GOT3 (cell line): ENCODE measurements at places on chromosomes 4 and X.

DNA sequence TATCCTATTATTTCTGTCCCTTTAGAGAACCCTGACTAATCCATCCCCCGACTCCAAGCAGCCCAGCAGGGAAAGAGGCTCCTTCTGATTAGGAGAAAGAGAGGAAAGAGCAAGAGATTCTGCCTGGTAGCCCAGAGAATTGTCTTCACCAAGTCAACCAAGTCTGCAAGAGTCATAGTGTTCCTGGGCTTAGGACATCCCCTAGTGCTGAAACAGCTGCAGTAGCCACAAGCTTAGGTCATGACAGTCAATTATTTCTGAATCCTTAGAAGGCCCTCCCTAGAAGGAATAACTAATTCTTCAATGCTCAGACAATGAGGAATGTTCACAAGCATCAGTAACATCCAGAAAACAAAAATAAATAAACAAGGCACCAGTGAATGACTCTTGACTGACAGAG lies 480.3 kb upstream of the GRIA3 start:
- no peak for DNase-seq

GRCh38 chr4:83568062-83568461 lies 32.2 kb downstream of the GPAT3 start:
- DNase-seq, result no peak

DNA sequence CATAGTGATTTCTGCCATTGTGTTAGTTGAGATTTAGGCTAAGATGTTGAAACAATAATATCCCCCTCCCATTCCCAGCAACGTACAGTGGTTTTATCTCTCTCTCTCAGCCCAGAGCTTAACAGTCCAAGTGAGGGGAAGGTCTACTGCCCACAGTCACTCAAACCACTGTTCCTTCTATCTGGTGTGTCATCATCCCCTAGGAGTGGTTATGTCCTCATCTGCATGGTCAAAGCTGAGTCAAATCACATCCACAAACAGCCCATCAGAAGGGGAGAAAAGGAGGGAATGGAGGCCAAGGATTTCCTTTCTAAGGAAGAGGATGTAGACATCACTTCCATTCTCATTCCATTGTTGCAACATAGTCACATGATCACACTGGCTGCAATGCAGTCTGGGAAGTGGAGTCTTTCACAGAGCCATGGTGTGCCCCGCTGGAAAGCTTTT lies 42.8 kb upstream of the CHRNA9 start:
- DNase-seq, result no peak

- no peak for DNase-seq
Measured at GRCh38 chr4:54165011-54165410, 64.1 kb upstream of the PDGFRA start.

DNA sequence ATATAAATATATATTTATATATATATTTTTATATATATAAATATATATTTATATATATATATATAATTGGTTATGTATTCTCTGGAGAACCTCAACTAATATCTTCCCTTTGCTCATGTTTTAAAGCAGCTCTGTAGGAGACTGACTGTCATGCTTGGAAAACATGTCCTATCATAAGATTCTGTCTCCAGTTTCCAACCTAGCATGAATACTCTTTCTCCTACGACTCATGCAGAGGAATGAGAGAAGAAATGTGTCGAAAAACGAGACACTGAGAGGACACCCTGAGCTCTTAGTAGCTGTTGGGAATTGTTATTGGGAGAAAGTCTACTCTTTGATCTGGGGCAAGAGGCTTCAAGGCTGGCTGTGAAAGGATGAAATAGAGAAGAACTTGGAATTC lies 166.5 kb upstream of the SLIT2 start:
- no peak for DNase-seq

GRCh38 chr4:41865306-41865980 lies 69.8 kb upstream of the TMEM33 start:
- DNase-seq, result no peak

GRCh38 chrX:37754516-37754915 lies 25.3 kb upstream of the CYBB start:
- no peak for DNase-seq

- DNase-seq, result no peak
Measured at GRCh38 chr4:170666909-170667308, 577.2 kb upstream of the AADAT start.

DNA sequence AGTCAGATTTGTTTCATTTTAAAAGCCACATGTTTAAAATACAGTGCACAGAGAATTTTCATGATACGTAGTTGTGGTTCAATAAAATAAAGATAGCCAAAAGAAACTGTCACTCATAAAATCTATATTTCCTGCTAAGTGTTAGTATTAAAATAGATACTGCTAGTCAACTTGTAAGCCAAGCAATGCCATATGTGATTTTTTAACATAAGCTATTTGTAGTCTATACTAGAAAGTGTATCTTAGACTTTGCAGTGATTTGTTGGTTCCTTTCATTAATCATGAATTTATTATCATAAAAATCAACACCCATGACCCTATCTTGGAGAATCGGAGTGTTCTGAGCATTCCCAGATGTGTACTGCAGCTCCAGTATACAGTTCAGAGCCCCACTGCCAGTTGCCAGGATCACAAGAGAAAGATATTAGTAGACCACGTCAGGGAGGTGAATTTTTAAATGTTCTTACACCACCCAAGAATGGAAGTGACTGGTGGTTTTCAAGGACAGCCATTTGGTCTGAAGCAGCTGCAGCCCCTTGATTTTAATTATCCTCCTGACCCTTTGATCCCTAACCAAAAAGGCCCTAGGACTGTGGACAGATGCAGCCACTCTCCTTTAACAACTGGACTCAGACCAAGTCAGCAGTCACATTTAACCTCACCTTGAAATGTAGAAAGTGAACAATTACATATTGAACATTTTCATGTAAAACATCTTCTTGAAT lies 163.1 kb downstream of the PALLD start:
- no peak for DNase-seq

DNA sequence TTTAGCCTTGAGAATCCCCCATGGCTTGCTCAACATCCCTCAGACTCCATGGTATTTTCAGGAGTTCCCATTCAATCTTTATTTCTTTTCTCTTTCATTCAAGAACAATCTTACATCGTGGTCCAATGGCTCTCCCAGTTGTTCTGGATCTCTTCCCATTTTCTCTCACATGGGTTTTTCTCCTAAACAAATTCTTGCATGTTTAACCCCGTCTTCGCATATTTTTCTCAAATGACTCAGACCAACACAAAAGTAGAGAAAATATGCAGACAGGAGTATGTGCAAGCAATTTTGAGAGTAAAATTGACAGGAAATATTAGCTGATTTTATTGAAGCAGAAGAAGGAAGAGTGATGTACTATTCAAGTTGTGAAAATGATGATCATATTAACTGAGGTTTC lies 396.4 kb upstream of the TRAM1L1 start:
- DNase-seq, result no peak

DNA sequence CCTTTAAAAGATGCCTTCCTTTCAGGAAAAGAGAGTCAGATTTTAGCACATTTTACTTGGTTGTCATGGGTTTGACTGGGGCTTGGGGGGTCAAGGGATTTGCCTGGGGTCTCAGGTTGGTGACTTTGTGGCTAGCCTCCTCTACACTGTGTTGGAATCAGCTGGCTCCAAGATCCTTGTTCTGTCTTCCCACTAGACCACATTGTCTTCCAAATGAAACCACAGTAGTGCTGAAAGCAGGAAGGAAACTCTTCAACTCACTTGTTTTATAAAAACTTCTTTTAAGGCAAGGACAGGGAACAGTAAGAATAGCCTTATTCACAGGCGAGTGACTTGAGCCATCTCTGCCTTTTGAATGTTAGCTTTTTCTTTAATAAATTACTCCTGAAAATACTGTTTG lies 37.0 kb upstream of the OTUD4 start:
- DNase-seq, result no peak

GRCh38 chr4:66849596-66849995 lies 695.7 kb downstream of the CENPC start:
- DNase-seq, result no peak

DNA sequence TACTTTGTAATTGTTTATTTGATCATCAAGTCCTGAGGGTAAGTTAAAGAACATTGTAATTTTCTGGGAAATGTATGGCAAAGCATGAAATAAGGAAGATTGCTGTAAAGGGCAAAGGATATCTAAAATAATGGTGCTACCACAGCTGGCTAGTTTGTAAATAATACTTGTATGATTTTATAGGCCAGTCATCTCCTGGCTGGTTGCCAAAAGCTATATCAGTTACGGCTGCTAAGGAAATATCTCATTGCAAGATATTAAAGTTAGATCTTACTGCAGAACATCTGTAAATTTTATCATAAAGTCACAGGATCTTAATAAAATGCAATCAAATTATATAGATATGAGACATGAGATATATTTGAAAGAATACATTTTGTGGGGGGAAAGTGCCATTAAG lies 150.8 kb upstream of the CXCL13 start:
- no peak for DNase-seq

DNA sequence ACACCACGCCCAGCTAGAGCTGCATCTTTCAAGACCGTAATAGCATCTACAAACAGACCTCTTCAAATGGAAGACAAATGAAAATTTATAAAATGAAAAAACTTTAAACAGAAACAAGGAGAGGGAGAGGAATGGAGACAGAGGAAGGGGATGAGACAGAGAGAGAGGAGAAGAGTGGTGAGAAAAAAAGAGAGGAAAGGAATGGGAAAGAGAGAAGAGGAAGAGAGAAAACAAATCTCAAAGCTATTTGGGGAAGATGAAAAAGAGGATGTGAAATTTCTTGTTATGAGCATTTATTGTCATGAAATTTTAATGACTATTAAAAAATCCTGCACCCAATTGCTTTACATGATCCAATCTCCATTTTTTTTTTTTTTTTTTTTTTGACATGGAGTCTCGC lies 726.9 kb downstream of the GRID2 start:
- no peak for DNase-seq

DNA sequence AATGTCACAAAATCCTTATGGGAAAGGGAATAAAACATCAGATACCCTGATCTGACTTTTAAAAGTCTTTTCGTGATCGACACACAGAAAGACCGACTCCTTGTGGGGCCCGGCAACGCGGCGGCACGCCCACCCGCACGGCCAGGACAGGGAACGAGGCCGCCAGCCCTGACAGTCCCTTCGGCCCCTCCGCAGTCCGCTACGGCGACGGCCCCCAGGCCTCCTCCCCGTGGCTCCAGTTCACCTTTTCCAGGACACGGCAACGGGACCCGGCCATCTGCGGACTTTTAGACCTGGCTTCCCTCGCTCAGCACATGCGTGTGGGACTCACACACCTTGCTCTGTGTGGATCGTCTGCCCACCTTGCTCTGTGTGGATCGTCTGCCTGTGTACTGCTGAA lies 33.6 kb upstream of the GTPBP6 start:
- no peak for DNase-seq

- no peak for DNase-seq
Measured at GRCh38 chrX:78029663-78030062, 60.2 kb upstream of the PGAM4 start.

DNA sequence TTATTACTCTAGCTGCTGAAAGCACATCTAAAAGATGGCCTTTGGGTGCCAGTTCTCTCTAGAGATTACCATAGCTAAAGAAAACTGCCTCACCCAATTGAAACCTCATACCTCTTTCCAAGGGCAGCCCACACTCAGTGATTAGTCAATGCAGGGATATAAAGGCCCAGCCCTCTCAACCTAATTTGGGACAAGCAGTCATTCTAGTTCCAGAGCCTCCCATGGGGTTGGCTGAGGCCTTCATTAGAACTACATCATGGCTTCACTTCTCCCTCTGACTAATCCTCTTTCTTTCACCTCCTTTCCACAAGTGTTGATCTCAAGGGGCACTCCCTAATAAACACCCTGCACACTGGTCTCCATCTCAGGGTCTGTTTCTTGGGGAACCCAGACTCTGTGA lies 38.5 kb upstream of the C1GALT1C1 start:
- no peak for DNase-seq
